ENCODE measurements at places on chromosomes 4 and X.
A peak's percentile ranks its signal among the peaks of the same experiment; 100 is the strongest.

DNA sequence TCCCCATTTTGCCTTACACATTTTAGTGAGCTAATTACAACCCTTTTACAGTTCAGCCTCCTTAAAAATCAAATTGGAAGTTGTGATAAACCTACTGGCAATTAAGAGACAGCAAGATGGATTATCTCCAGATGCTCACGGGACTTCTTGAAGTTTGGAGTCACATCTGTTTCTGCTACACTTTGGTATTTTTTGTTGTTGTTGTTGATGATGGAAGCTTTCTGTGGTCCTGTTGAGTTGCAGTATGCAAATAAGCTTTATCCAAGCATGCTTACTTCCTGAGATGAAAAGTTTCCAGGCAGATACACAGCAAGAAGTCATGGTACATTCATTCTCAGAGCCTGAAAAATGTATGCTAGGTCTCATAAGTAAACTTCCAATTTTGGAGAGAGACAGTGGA, 670.0 kb upstream of the AMOT start:
- DNase-seq = no peak

DNA sequence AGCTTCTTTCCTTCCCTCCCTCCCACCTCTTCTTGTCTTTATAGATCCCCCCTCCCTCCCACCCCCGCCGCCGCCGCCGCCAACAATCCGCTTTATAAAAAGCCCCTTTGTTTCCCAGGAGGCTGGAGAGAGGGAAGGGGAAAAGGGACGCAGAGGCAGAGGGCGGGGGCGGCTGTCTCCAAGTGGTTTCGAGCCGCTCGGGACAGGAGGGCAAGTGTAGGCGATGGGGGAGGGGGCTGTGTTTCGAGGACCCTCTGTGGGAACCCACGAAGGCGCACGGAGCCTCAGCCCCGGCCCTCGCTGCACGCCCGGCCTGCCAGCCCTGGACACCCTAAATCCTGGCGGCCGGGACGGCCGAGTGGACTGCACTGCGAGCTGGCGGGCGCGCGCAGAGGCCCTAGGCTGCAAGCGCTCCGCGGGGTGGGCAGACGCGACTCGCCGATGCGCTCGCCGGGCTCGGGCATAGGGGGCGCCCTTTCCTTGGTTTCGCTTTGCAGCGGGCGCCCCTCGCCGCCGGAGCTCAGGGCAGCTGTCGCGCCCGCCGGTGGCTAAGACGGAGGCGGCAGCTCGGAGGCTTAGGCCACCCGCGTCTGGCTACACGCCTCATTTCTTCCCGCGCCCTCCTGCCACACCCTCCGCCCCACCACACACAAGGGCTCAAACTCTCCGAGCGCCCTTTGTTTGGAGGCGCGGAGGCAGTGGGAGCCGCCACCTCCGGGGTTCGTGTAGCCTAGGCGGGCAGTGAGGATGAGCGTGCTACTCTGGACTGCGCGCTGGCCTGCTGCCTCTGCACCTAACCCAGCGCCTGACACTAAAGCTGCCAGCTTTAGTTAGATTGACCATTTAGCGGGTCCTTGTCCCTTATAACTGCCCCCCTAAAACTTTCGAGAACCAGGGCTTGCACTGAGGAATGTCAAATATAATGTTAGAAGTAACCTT, 2.2 kb downstream of the MAMLD1 start:
- peak; percentile 54 for DNase-seq

- no peak for DNase-seq
Observed at GRCh38 chr4:81424336-81424735, 47.4 kb downstream of the RASGEF1B start.

- no peak for DNase-seq
Observed at GRCh38 chrX:132652871-132653270, 164.0 kb upstream of the MBNL3 start.

DNA sequence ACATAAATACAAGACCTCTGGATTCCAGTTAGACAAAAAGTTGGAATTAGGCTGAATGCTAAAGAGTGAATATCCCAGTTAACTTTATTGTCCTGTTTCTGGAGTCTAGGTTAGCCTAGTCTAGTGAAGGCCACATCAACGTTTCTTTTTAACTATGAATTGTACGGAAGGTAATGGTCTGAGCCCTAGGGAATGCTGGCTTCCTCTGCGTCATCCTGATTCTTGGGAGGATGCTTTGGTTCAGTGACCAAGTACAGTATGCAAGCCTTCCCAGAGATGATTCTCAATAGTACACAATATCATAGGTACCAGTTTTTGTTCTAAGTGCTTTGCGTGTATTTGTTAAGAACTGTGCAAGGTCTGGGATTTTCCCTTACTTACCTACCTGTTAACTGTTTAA, 11.8 kb downstream of the DIAPH2 start:
- DNase-seq = no peak

- peak; percentile 78 for DNase-seq
Observed at GRCh38 chrX:39896951-39897740, 200.6 kb downstream of the BCOR start.

DNA sequence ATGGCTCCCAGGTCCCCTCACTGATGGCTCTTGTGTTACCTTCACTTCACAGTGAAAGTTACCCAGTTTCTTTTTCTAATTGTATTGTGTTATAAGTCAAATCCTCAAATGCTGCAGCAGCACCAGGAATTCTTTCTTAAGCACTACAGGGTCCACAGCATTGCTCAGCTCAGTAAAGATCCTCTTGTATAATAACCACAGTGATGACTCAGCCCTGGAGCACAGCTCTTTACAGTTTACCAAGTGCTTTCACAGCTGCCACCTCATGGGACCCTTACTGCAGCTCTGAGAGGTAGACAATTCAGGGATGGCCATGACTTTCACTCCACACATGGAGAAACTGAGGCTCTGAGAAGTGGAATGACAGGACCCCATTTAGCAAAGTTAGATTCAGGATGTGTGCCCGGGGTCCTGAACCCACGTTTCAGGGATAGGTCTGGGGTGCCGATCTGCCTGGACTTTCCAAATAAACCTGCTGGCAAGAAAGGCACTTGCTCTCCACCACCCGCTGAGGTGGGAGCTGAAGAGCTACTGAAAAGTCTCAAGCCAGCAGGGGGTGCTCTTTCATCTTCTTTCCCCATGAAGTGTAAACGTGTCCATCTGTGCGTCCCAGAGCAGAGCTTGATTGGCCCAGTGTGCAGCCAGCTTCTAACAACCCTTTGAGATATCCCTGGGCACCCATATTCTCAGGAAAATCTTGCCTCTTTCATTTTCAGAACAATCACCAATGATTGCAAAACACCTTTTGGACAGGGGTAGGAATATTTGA, 35.7 kb upstream of the GABRQ start:
- no peak for DNase-seq

DNA sequence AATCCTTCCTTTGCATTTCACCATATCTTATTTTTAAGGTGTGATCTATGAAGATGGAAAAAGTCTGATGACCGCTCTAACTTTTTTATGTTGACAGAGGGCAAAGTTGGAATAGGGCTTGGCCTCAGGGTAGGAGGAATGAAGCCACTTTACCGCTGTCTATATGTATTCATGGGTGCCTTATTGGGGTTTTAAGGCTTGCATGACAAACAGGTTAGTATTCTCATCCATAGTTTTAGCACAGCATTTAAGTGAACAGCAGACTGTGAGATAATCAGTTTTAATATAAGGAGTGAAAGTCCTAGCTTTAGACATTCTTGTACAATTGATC, 81.7 kb upstream of the BMP2K start:
- no peak for DNase-seq

DNA sequence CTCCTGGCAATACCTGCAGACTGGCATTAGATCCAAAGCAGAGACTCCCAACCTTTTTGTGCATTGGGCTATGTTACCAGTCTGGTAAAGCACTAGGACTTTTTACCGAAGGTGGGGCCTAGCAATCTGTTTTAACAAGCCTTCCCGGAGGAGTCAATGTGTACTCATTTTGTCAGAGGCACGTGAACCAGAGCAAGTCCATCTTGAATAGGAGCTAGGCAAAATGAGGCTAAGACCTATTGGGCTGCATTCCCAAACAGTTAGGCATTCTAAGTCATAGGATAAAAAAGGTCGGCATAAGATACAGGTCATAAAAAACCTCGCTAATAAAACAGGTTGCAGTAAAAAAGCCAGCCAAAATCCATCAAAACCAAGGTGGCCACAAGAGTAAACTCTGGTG, 22.3 kb downstream of the ADGRA3 start:
- no peak for DNase-seq

GRCh38 chr4:18798123-18798522, 776.6 kb upstream of the LCORL start:
- DNase-seq = no peak

GRCh38 chr4:87975466-87975865, at the start of gene SPP1:
Gene SPP1, plus strand, starts transcription at chr4:87975714. Its CDS starts 1,182 bp downstream, at chr4:87976896.
- no peak for DNase-seq

DNA sequence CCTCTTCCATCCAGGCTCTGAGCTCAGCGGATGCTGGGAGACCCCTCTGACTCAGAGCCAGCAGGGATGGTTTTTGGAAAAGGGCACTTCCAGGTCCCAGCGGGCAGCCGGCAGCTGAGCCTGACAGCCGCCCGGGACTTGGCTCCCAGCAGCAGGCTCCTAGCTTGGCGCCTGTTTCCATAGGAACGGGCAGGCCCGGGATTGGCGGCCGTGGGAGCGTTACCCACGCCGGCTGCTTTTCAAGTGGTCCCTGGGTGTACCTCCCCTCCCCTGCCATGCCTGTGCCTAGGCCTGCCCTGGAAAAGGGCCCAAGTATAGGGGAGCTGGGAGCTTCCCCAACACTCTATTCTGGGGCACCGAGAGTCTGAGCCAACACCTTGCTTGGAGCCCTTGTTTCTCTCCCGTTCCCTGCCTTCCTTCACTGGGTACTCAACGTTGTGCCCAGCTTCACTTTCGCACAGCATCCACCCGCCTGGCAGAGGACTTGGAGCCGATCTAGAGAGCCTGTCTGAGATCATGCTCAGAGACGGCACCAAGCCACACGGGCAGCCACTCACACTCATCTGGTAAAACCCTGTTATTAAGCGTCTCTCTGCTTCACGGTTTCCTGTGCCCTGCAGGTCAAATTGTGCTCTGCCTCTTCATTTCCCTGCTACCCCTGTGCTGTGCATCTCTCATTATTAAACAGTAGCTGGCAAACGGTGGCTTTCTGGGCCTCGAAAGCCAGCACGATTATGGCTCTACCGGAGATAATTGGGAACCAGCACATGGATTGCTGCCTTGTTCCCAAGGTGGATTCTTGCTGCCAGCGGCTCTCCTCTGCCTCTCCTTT, 521.5 kb downstream of the BCOR start:
- DNase-seq = no peak

- no peak for DNase-seq
Observed at GRCh38 chrX:129842510-129843208, 1.0 kb downstream of the ZDHHC9 start.

- no peak for DNase-seq
Observed at GRCh38 chr4:125481334-125482045, 166.7 kb downstream of the FAT4 start.

GRCh38 chrX:44062840-44063239, 89.7 kb upstream of the NDP start:
- DNase-seq = no peak

Data from breast epithelium (tissue), 4 donors.